ENCODE measurements at places on chromosomes 1 and 21. TPM values are rescaled to one million over a fixed set of nuclear protein-coding genes. Genes with fewer than 3 reads are reported as not detected.

DNA sequence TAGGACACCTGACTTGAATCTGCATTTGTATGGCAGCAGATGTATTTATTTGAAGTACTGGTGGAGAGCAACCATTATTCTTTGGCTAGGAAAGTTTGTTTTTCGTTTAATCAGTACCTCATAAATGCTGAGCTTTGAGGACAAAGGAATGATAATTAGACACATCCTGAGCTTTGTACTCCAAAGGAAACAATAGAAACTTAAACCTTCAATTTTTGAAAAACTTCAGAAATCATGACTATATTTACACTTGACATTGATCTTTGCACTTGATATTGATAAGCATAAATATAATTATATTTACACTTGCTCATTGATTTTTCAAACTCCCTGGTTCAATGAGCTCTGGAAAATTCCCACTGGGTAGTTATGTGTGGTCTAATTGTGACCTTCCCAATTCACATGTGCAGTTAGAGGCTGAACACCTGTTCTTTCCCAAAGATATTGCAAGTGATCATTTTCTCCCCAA lies 10.7 kb downstream of the PATJ start:
- no peaks in the 10 kb centered on the region for H3K4me1 ChIP-seq
- no peaks in the 10 kb centered on the region for H3K27me3 ChIP-seq
- DNase-seq, result no peak
- H3K4me3 ChIP-seq, result no peak overlapping the region
- no peak overlapping the region for H3K27ac ChIP-seq

The ADAM15 gene
- total RNA-seq, result 270 TPM

The TLCD4 gene
- 42.6 TPM for total RNA-seq

The SRM gene
- total RNA-seq, result 35.0 TPM

All from uterus (tissue), 4 donors.